Esophagus mucosa (tissue), 1 donor: ENCODE measurements at places on chromosomes 2 and 18.

GRCh38 chr2:15031745-15032240 lies 399.3 kb downstream of the LRATD1 start:
- ATAC-seq: peak; percentile 32

- no peak for ATAC-seq
These were observed 118.0 kb downstream of the RAB3GAP1 start for GRCh38 chr2:135169900-135170753.

- no peak for ATAC-seq
These were observed 68.8 kb downstream of the RAPGEF4 start for GRCh38 chr2:172804423-172804822.

DNA sequence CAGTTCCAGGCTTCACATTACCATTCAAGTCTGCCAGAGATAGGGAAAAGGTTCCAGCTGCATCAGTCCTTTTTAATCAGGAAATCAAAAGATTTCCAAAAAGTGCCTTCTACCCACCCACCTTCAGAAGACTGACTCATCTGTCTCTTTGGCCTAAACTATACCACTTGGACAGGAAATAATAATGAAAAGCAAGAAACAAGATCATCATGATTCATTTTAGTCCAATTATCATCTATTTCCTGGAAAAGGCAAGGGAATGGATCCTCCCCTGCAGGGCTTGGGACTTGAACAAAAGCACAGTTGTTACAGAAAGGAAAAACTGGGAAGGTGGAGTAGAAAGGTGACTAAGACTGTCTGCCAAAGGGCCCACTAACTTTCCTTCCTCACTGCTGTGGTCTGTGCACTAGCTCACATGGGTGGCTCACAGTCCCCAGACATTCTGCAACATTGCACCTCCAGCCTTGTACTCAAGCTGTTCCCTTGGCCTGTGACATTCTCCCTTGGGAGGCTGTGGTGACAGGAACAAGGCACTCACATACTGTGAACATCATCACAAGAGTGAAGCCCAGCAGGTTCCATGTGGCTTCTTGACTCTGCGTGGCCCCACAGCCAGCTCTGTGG lies 75.3 kb downstream of the VSNL1 start:
- peak; percentile 63 for ATAC-seq

DNA sequence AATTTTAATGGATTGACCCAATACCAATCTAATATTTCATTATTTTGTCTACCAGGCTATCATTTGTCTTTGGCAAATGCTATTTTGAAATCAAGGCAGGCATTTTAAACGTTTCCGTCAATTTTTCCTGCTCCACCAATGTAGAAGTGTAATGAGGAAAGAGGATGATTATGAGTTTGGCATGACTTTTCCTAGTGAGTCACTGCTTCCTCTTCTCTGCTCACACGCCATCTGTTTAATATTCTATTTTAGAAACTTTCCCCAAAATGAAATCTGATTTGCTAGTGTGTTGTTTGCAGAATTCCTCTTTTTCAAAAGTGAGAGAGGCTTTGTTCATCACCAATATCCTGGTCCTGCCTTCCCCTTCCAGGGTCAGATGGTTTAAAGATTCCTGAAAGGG lies 42.5 kb upstream of the PID1 start:
- ATAC-seq: no peak

DNA sequence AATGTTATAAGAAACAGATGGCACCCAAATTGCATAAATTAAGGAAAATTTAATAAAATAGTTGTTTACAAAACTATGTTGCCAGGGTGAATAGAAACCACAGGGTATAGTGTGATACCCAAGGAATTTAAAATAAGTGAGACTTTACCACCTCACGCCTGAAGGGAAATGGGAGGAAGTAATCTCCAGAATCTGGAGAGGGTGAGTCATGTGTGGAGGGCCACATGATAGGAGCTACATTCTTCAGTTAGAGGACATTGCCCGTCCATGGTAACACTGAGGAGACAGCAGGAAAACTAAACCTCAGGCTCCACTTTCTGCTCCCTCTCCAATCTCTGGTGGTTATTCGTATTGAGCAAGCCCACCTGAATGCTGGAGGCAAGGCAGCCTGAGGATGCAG lies 97.2 kb upstream of the NXPH2 start:
- no peak for ATAC-seq

DNA sequence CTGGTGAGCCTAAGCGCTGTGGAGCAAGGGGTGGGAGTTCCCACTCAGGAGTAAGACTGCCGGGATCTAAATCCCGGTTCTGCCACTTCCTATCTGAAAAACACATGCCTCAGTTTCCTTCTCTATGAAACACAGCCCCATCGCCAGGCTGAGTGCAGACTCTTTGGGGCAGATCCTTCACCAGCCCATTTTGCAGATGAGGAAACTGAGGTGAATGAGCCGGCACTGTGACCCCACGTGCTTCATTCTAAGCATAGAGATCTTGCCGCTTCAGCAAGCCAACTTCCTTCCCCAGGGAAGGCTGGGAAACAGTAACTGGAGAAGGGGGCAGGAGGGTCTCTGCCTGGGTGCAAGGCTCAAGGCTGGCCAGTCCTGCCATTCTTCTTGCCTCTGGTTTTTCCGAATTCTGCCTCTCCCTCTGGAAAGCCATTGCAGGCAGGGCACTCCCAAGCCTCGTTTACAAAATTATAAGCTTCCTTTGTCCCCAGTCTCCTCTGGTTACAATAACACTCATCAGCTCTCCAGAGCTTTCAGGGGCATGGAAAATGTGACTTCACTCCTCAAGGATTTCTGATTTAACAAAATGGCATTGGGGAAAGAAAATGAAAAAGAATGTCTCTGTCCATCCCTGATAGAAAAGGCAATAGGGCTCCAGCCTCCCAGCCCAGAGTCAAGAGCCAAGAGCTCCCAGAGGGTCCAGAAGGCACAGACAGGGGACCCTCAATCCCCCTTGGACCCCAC lies 249.2 kb downstream of the TNS1 start:
- ATAC-seq: no peak

GRCh38 chr2:18073601-18074000 lies 195.1 kb downstream of the KCNS3 start:
- ATAC-seq: no peak

DNA sequence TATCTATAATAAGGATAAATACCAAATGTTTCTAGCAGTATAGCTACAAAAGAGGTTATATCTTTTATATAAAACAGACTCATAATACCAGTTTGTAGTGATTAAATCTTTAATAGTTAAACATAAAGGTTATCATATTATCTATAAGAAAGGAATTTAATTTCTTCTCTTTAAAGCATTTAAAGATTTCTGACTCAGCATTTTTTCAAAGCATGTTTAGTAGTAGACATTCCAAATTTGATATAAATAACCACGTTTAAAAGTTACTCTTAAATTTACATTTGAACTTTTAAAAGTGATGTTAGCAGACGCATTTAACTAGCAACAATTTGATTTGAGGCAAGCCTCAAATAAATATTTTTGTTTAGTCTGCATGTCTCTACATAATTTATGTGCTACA lies 1508.0 kb upstream of the NXPH2 start:
- ATAC-seq: no peak

DNA sequence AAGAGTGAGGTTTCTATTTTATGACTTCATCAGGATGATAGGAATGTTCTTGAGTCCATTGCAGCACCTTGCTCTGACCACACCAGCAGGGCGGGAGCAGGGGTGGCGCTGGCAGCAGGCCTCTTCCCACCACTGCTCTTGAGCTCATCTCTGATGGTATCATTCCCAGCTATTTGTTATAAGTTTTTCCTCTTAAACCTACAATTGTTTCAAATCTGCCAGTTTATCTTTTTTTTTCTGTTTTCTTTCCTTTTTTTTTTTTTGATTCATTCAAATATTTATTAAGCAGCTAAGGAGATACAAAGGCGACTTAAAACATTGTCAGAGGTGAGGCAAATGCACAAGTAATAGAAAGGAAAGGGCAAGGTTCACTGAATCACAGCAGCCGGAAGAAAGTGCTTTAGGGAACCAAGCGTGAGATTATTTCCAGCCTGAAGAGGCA lies 28.7 kb downstream of the NIFK start:
- ATAC-seq: no peak

GRCh38 chr2:219476652-219477151 lies 22.0 kb upstream of the GMPPA start:
- ATAC-seq: no peak

DNA sequence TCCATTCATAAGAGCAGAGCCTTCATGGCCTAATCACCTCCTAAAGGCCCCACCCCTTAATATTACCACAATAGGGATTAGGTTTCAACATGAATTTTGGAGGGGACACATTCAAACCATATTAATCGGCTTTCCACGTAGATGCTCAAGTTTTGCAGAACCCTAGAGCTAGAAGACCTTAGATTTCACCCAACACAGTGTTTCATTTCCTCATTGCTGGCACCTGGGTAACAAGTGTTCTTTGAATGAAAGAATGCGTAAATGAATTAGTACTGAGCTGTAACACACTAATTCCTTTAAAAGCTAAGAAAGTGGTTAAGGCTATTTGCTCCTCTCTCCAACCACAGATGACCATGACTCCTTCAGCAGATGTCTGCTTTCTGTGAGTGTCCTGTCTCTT lies 252.5 kb downstream of the SMAD2 start:
- no peak for ATAC-seq

- ATAC-seq: no peak
These were observed 295.0 kb upstream of the ZNF521 start for GRCh38 chr18:25646971-25647370.

- no peak for ATAC-seq
These were observed 282.9 kb upstream of the PKDCC start for GRCh38 chr2:41764919-41765318.
